ENCODE measurements at places on chromosomes 6 and 20.

- DNase-seq: no peak
These were observed 95.6 kb downstream of the UST start for GRCh38 chr6:148842296-148843019.

GRCh38 chr20:34887023-34887422 lies 10.6 kb downstream of the ACSS2 start:
- DNase-seq: no peak

GRCh38 chr6:140237251-140237650 lies 862.8 kb upstream of the CITED2 start:
- DNase-seq: no peak

- DNase-seq: no peak
These were observed 34.1 kb upstream of the SLCO4A1 start for GRCh38 chr20:62608218-62608565.
